ENCODE measurements at places on chromosomes 5 and 9.

DNA sequence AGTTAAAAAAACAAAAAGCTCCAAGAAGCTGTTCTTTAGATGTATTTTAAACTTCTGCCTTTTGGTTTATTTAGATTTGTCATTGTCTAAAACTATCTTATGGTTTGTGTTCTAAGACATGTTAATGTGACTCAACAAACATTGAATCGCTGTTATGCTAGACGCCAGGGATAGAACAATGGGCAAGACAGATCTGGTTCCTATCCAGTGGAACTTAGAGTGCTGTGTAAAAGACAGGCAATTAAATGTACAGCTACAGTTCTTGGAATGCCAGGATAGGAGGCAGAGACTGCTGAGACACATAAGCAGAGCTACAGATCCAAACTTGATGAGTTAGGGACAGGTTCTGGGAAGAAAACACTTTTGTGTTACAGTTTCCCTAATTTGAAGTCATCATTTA is 22.4 kb downstream of the LYRM7 start:
- DNase-seq: no peak

- no peak for DNase-seq
These were observed 20.0 kb downstream of the F2R start for GRCh38 chr5:76735762-76736545.

GRCh38 chr5:158857976-158858375 is 241.7 kb downstream of the EBF1 start:
- no peak for DNase-seq

DNA sequence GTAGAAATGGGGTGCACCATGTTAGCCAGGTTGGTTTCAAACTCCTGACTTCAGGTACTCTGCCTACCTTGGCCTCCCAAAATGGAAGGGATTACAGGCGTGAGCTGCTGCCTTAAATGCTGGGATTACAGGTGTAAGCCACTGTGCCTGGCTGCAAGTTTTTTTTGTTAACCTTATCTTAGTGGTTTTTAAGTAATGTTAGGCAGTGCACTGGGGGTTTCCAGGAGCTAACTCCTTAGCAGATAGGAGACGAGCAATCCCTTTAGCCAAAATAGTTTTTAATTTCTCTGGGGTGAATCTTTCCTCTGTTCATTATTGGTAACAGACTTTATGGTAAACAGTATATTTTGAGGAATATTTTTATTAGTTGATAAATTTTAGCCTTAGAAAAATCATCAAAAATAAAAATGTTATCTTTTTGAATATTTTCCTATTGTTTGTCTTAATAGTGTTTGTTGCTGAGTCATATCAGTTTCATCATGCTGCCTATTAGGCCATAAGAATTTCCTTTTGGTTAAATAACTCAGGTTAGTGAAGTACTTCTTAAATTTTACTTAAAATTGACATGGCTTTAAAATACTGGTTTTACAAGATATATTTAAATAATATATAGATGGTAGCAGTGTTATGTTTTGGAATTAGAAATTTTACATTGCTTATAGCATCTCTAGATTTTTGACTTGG is 37.9 kb downstream of the LMNB1 start:
- no peak for DNase-seq

- DNase-seq: no peak
These were observed 344.8 kb downstream of the ARRDC3 start for GRCh38 chr5:91038180-91038808.

DNA sequence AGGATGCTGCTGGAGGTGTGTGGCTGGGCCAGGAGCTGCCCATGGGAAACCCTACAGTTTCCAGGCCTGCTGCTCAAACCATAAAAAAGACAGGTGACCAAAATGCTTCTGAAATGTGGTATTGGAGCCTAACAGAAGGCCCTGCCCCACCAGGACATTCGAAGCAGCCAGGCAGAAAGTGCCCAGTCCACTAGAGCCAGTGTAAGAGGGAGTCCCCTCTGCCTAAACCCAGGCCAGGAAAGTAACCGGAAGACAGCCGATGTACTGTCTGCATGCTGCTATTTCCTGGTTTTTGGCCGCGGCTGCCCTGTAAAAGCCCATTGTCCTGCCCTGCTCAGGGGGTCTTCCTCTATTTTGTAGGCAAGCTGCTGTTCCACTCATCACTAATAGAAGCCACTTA is 150.7 kb upstream of the IRX2 start:
- DNase-seq: no peak

DNA sequence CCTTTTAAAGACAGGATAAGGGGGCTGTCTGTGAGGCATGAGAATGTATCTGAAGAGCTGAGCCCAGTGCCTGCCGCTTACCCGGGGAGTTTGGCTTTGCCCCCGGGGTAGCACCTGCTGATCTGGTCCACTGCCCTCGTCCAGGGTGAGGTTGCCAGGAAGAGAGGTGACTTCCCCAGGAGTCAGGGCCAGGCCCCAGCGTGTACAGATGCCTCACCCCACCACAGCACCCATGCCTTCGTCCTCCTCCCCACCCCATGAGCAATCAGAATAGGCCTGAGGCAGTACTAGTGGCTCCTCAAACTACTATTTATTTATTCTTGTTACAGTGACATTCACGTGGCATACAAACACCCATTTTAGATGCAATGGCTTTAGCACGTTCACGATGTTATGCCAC is 15.7 kb upstream of the AIF1L start:
- no peak for DNase-seq

DNA sequence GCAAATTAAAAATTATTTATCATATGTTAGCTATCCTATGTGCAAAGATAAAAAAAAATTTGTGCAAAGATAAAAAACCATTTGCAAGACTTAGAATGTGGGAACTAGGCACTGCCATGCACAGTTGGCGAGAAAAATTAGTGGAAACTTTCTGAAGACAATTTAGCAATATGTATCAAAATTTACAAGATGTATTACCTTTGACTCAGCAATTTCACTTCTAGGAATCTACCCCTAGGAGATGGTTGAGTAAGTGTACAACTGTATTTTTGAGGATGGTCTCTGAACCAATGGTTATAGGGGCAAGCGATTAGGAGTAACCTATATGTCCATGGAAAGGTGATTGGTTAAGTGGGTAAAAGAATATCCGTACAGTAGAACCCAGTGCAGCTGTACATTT is 88.9 kb downstream of the FGF1 start:
- DNase-seq: no peak

GRCh38 chr5:72015103-72015548 is 92.1 kb upstream of the MAP1B start:
- no peak for DNase-seq

DNA sequence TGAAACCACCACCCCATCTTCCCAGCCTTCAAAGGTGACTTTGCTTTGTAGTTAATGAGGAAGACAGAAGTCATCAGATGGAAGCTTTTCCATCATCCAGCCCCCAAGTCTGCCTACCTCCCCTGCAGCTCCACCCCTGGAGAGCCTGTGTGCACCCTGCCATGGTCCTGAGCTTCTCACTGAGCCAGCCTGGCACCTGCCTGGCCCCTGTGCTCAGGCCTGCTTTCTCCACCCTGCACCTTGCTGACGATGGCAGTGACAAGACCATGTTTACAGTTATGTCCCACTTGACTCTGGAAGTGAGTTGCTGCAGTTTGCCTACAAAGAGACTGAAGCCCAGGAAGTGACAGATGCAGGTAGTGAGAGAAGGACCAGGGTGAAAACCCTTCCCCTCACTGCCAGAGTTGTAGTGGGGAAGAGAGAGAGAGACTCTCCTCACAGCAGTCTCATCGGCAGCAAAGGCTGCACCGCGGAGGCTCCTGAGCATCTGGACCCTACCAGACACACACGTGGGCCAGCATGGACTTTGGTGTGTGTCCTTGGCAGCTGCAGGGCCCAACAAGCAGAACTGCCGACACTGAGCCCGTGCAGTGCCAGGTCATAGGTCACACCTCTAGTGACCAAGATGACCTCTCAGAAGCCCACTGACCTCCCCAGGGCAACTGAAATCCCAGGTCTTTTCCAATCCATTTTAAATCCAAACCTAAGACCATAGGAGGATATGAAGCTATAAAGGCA is 107.1 kb downstream of the CACNA1B start:
- DNase-seq: no peak

- no peak for DNase-seq
These were observed 270.2 kb downstream of the TMEM167A start for GRCh38 chr5:82807021-82807420.
